SW480 (cell line): ENCODE measurements at places on chromosomes 3 and 15.

GRCh38 chr3:57112206-57112605 is 51.7 kb downstream of the SPATA12 start:
- no peak for DNase-seq

DNA sequence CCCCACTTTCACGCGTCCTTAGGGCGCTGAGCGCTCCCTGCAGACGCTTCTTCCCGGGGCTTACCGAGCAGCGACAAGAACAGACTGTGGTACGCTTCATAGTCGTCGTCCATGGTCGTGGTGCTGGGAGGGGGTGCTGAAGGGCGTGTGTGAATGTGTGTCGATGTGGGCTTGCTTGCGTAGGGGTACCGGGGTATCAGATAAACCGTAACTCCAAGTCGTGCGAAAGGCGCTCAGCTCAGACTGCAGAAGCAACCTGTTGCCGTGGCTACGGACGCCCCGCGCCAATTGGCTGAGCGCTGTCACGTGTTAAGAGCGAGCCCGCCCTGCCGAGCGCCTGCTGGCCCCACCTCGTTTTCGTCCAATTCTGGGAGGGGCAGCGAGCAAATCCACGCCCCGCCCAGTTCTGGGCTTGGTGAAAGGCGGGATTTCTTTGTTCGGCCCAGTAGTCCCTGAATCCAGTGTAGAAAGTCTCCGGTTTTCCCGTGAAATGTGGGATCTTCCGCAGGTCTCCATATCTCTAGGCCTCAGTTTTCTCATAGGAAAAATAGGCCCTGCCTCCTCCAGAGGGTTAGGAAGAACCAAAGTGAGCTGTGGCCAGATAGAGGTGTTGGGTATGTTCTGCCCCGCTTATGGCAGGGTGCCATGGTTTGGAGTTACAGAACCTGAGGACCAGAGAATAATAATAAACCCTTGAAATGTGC is at the start of gene EFCAB12:
TSS of gene EFCAB12 (minus strand) at position 261 of the 704 bp plus-strand sequence. CDS start at position 113, 148 bp downstream.
- DNase-seq: peak; percentile 80

GRCh38 chr3:195557322-195557721 is 14.2 kb upstream of the PPP1R2 start:
- DNase-seq: no peak

GRCh38 chr15:60672400-60672799 is 193.5 kb upstream of the ICE2 start:
- DNase-seq: no peak

DNA sequence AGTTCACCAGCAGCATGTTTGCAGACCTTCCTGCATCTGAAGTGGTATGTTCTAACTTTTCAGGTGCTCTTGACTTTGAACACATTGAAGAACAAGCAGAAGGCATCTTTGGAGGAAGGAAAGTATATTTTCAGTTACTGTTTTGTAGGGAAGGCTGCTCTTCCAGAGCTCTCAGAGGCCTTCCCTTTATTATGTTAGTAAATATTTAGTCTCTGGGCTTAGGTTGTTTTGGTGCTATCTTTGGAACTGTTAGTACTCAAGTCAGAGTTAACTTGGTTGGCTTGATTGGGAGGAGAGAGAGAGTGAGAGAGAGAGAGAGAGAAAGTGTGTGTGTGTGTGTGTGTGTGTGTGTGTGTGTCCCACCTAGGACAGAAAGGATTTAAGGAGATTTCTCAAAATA is 188.2 kb downstream of the ITPR1 start:
- no peak for DNase-seq
